ENCODE measurements at places on chromosomes 11 and 22.

DNA sequence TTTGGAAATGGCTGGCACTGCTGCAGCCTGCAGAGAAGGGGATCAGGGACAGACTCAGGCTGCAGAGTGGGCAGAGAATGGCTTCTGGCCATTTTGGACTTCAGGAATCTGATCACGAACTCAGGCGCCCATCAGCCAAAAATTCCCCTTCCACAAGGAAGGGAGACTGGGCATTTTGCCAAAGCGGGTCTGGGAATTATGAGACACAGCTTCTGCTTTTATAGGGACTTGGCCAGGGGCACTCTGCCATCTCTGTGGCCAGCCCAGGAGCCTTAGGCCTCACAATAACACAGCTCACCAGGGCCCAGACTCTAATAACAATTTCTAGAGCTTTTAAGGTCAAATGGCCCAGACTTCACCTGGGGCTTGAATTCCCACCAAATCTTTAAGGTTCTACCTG lies 74.7 kb downstream of the CHST1 start:
- DNase-seq, result no peak

DNA sequence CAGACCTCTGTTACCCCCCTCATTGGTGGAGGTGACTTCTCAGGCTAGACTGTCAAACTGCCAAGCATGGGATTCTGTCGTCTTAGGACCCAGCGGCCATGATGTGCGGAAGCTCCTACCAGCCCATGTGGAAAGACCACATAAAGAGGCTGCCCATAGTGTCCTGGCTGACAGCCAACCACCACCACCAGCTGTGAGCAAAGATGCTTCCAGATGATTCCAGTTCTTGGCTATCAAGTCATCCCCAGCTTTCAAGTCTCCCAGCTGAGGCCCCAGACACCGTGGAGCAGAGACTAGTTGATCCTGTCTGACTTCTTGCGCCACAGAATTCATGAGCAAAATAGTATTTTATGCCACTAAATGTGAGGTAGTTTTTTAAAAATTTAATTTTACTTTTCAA lies 32.9 kb downstream of the SCUBE1 start:
- DNase-seq, result no peak

DNA sequence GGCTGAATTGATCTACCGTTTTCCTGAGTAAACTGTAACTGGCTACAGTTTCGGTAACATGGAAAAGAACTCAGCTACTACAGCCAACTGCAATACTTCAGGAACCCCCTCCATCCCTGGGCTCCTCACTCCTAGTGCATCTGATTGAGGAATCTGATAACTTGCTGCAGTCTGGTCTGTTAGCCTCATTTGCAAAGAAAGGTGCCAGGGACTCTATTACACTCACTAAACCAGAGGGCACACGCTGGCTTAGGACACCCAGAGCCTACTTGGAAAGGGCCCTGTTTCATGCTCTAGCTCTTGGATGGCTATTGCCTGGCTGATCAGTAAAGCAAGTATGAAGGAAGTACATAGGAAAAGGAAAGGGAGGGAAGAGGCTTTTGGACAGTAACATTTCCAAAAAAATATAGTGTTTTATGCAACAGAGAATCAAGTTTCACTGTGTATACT lies 22.3 kb downstream of the APOL5 start:
- DNase-seq, result no peak

GRCh38 chr22:24402460-24403192 lies 24.8 kb upstream of the ADORA2A start:
- no peak for DNase-seq

DNA sequence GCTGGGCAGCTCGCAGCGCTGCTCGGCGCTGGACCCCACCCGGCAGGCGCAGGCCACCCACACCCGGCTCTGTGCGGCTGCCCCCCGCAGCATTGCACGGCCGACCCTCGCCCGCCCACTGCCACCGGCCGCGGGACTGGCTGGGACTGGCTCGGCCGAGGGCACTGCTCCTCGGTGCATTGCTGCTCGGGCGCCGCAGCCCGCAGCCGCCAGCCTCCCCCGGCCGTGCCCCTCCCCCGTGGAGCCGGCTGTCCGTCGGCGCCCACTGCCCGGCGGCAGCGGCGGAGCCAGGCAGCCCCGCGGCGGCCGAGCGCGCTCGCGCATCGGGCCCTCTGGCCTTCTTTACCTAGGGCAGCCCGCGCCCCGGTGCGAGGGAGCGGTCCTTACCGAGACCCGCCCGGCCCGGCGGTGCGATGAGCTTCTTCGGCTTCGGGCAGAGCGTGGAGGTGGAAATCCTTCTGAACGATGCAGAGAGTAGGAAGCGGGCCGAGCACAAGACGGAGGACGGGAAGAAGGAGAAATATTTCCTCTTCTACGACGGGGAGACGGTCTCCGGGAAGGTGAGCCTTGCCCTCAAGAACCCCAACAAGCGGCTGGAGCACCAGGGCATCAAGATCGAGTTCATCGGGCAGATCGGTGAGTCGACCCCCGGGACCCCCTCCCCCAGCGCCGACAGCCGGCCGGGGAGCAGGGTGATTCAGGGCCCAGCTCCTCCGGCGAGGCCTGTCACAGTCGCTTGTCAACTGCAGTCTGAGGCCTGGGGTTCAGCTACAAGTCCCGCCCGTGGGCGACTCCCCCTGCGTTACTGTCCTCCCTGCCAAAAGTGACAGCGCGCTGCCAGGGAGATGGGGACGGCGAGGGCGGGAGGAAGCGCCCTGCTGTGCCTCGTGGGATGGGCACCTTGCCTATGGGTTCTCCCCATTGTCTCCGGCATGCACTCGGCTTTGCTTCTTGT lies 516 bp downstream of the VPS26B start:
- DNase-seq, result no peak

DNA sequence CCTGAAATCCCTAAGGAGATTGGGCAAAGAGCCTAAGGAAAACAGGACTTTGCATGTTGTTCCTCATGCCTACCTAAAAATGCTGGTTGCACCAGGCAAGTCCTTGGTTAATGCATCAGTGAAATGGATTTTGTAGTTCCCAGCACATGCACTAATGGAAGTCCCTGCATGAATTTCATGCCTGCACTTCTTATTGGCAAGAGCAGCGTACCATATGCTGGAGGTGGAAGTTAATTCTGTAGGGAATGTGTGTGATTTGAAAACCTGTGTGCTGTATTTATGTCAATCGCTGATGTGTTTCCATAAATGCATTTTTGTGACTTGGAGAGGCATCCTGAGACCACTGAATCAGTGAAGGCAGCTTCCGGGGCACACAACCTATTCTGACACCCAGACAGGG lies 140.3 kb upstream of the MTNR1B start:
- DNase-seq, result no peak

DNA sequence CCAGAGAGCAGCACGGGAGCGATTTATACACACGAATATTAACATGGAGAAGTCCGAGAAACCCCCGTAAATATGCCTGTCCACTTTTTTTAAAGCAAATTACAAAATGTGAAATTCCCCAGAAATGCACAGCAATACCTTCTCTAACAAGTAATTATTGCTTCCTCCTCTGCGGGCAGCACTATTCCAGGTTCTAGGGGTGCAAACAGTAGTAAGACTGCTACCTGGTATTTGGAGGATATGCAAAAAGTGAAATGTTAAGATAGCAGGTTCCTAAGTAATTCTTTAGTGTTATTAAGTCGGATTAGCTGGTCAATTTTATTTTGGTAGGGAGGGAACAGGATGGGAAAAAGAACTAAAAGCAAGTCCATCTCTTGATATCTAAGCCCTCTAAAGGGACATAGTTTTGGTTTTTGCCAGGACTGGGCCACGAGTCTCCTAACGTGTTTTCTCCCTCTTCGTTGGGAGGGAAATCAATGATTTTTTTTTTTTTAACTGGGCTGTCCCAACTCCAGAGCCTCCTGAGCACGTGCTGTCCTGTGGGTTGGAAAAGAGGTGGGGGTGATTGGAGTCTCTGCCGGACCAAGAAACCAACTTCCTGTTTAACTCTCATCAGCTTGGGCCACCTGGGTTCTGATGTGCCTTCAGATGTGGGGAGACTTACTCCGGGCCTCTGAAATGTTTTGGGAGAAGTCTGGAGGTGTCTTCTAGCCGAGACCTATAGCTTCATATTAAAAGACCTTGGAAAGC lies 1.7 kb upstream of the XBP1 start:
- no peak for DNase-seq

- no peak for DNase-seq
These were observed 25.9 kb upstream of the SLC5A4 start for GRCh38 chr22:32281072-32281471.

DNA sequence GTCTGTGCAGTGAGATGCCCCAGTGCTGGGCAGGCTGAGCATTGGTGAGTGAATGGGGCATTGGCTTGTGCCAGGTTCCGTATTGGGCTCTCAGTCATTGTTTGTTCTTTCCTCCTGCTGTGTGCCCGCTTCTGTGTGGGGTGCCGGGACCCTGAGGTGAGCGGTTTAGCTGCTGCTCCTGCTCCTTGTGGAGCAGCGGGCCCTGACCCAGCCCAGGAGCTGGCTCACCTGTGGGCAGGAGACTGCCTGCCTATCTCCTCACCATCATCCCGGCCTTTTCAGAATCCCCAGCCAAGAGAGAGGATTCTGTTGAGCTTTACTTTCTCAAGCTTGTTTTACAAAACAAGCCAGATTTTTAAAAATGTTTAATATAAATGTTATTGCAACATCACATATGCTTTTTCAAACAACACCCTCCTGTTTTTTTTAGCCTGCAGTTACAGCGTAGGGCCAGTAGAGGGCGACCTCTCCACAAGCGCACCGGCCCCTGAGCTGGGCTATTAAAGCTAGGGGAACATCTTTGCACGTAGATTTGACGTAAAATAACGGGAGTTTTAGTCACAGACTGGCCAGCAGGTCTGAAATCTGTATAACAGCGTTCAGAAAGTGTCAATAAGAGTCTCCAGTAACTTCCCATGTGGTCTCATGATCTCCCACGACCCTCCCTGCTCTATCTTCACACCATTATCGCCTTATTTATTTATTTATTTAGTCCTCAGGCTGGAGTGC lies 25.1 kb upstream of the RELT start:
- no peak for DNase-seq

DNA sequence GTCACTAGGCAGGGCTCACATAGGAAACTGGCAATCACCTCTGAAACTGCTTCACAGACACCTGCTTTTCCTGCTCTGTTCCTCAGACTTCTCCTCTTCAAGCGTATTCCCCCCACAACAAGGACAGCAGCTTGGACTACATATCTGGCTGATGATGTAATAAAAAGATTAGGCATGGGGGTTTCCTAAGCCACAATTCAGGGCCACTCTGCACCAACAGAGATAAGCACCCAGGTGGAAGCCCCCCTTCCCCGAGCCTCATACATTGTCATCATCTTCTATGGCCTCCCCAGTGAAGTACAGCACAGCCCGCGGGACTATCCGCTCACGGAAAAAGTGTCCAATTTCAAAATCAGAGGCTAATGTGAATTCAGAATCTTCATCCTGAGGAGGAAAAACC lies 25.0 kb upstream of the PHLDA2 start:
- no peak for DNase-seq

DNA sequence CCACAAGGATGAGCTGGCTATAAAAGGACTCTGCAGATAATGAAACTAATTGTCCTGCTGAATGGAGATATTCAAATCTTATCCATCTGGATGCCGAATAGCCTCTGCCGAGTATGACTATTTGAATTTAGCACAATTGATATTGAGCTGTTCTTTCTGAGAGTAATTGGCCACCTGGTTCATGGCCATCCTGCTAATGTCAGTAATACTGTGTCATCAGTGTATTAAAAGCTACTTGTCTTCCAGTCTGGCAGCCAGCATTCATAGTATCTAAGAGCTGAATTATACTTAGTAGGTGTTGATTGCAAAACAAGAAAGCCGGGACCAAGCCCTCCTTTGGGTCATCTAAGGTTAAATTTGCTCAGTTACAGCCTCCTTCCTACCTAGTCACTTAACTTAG lies 310.7 kb upstream of the NCAM1 start:
- DNase-seq, result no peak

- DNase-seq, result no peak
These were observed 121.6 kb downstream of the KCNQ1 start for GRCh38 chr11:2566223-2567025.

GRCh38 chr11:118443590-118444218 lies 7.4 kb downstream of the KMT2A start:
- DNase-seq, result no peak

GRCh38 chr11:65982824-65983588 lies 19.0 kb downstream of the EIF1AD start:
- DNase-seq, result no peak

GRCh38 chr11:2114430-2115241 lies 24.6 kb downstream of the IGF2 start:
- DNase-seq, result no peak

DNA sequence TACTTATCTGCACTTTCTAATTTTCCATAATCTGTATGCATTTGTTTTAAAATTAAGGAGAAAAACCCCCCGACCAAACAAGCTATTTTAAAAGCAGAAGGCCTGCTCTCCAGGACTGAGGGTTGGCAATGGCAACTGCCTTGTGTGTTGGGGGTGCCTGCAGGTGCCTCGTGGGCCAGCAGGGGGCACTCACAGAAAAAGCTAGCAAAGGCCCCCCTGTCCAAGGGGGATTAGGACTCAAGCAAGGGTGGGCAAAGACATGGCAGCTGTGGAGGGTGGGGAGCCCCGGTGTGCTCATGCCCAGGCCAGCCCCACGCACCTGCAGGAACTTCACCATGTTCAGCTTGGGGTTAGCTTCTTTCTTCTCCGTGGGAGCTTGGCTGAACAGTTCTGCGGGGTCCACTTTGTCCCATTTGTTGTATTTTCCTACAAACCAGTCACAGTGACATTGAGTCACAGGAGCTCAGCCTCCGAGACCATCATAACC lies 10.3 kb downstream of the TOP3B start:
- no peak for DNase-seq

GRCh38 chr11:69207165-69207889 lies 51.6 kb downstream of the SMIM38 start:
- DNase-seq, result no peak

GRCh38 chr22:36463783-36464184 lies 17.7 kb downstream of the TXN2 start:
- DNase-seq, result no peak

- DNase-seq, result no peak
These were observed 562 bp downstream of the DGAT2 start for GRCh38 chr11:75768909-75769771.

- DNase-seq, result no peak
These were observed 9.3 kb downstream of the TFIP11 start for GRCh38 chr22:26502688-26503561.

DNA sequence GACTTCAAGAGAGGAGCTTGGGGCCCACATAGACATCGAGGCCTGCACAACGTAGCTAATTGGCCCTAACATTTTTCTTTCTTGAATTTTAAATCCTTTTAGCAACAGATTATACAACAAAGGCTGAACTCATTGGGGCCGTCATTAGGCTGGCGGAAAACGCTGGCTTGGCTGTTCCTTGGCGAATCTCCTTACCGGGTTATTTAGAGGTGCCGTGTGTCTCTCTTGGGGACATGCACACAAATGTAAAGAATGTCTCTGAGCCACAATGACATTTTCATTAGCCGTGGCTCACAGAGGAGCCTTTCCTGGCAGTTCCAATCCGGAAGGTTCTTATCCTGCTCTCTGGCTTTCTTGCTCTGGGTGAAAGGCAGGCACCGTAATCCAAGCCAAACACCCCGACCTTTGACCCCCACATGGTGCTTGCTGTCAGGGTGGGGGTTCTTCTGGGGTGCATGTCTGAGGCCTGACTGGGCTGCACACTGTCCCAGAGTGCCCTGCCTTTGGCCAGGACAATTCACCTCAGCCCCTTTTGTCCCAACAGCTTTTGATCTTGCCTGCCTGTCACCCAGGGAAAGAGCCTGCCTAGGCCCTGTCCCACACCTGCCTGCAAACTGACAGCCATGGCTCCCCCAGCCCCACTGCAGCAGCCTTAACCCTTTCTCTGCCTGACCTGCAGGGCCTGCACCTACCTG lies 9.2 kb upstream of the FGF3 start:
- DNase-seq, result no peak

GRCh38 chr11:1760351-1761109 lies 3.2 kb downstream of the CTSD start:
- no peak for DNase-seq

GRCh38 chr11:130209954-130210854 lies 50.6 kb downstream of the ST14 start:
- no peak for DNase-seq
